ENCODE measurements at places on chromosomes 1 and 21.

- DNase-seq: no peak
Observed at GRCh38 chr1:14780271-14780670, 181.8 kb downstream of the KAZN start.

DNA sequence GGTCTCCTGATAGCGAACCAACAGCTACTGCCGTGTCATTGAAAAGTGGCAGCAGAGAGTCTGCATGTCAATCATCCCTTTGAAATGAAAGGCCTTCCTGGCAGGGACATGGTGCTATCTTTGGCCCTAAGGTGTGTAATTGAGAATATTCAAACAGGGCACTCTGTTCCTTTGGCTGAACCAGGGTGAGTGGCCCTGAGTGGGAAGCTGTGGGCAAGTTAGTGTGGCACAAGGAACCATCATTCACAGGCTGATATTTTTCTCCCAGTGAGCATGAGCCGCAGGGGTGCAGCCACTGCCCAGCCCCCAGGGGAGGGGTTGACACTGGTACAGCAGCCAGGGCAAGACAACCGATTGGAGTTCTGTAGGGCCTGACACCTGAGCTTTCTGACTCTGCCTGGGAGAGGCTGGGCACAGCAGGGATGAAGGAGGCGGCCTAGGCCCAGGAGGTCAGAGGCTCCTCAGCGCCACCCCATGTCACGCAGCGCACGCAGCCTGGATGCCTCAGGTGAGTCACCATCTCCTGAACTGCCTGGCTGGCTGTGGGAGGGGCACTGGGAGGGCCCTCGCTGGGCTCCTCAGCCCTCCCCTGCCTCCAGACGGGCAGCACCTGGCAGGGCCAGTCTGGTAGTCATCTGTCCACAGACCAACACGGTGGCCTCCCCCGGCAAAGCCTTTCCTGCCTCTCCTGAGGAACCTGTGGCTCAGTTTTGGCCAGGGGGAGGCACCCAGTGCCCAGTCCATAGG is 13.2 kb downstream of the QSOX1 start:
- DNase-seq: no peak

DNA sequence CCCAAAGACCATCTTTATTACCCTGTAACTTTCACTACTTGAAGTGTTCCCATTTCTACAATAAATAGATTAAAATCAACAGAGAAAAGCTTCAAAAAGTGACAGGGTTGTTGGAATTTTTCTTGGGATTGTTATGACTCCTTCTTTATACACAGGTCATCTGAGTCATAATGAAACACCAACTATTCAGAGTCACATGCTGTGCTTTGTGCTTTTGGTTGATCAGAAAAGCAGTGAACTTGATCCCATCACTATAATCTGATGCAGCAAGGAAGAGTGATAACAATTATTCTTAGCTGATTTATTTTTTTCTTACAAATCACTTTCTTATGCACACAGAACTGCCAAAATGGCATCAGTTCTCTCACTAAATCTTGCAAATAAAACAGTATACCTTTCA is 422.9 kb downstream of the PTBP2 start:
- no peak for DNase-seq

DNA sequence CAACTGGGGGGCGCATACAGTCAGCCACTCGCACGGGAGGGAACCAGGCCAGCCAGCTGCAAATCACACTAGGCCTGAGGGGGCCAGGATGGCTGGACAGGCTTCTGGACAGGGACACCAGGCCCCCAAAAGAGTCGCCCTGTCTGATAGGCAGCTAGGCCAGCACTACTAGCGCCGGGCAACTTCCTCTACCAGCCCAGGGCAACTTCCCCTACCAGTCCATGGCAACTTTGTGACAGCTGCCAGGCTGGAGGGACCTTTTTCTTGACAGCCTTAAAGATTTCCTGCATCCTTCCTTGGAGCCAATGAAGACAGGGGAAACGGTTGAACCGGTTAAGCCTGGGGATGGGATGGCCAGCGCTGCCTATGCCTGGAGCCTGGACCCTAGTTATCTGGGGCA is 5.1 kb downstream of the IFFO2 start:
- DNase-seq: no peak

GRCh38 chr1:38039331-38040088 is 7.1 kb downstream of the POU3F1 start:
- DNase-seq: no peak

DNA sequence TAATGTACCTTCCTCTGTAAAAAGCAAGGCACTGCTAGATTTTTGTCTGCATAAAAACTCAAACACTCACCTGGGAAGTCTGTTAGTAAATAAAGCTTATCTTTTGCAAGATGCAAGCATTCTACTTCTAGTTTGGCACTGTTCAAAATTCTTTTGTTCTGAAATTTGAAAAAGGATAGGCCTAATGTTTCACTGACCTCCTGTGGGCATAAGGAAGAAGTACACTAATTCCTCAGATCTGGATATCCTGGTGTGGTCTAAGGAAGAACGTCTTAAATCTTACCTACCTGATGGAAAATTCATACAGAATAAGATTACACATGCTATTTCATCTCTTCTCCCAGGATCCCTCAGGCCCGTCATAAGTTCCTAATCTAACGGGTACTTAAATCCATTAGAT is 93.5 kb upstream of the CAMK1G start:
- DNase-seq: no peak

GRCh38 chr1:209403921-209404320 is 179.6 kb upstream of the CAMK1G start:
- no peak for DNase-seq

DNA sequence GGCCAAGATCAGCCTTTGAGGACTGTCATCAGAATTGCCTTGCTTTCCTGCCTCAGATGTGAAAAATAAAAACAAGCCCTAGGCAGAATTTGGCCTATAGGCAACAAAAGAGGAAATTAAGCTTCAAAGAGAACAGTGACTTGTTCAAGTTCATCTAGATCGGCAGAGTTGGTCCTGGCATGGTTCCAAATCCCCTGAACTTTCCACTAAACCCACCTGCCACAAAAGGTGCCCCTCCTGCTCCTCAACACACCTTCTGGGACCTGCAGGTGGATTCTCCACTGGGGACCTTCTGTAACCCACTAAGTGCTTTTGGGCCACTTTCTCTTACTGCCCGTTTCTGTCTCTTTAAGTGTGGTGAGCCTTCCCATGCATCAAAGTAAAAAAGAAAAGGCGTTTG is 42.5 kb upstream of the LRRN2 start:
- no peak for DNase-seq

GRCh38 chr1:235206533-235207208 is 45.6 kb upstream of the RBM34 start:
- DNase-seq: no peak

DNA sequence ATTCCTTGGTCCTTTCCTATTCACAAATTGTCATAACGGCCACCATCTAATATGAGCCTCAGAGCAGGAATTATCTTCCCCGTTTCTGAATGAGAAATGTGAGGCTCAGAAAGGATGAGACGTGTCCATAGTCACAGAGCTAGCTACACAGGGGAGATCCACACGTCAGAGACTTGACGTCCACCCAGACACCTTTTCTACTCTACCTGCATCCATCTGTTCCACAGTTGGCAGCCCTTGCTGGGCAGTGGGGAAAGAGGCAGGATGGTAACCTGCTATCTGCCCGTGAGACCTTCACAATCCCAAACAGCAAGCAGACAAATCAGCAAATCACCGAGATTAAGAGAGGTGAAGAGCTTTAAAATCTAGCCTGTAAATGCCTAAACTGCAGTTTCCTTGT is 8.4 kb downstream of the RIMS3 start:
- DNase-seq: no peak

DNA sequence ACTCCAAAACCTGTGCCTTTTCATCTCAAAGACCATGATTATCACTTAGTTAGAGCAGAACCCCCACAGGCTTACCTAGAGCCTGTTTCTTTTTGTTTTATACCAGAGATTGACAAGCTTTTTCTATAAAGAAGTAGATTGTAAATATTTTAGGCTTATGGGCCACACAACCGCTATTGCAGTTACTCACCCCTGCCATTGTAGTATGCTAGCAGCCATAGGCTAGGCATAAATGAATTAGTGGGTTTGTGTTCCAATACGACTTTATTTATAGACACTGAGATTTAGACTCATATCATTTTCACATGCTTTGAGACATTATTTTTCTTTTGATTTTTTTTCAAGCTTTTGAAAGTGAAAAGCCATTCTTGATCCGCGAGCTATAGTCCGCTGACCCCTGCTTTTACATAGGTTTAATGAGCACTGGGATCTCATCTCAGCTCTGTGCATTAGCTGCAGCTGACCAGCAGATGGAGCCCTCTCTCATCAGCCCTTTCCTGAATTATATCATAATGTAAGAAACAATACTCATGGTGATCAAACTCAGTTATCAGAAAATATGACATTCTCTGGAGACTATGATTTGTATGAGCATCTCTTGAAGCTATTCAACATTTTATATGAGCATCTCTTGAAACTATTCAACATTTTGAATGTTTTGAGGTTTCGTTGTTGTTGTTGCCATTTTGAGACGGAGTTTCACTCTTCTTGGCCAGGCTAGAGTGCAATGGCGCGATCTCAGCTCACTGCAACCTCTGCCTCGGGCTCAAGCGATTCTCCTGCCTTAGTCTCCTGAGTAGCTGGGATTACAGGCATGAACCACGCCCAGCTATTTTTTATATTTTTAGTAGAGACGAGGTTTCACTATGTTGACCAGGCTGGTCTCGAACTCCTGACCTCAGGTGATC is 111.9 kb upstream of the L1TD1 start:
- no peak for DNase-seq

DNA sequence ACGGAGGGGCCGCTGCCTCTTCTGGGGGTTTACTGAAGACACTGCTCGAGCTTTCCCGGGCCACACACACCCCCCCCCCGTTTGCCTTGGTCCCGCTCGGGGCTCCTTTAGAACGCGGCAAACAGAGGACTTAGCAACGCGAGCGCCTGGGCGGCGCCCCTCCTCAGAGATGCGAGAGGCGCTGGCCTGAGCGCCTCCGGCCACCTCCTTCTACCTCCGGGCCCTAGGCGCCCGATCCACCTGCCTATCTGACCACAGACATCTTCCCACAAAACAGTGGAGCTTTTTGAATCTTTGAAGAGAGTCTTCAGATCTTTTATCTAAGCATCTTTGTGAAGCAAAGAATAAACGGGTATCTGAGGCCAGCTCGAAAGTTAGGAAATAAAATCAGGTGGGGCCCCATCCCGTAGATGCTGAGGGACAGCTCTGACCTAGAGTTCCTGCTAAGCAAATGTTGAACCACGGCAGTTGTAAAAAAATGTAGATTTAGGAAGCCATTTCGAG is 436 bp upstream of the TTLL7 start:
- no peak for DNase-seq

- DNase-seq: no peak
Observed at GRCh38 chr1:75519651-75520427, 91.1 kb downstream of the SLC44A5 start.

DNA sequence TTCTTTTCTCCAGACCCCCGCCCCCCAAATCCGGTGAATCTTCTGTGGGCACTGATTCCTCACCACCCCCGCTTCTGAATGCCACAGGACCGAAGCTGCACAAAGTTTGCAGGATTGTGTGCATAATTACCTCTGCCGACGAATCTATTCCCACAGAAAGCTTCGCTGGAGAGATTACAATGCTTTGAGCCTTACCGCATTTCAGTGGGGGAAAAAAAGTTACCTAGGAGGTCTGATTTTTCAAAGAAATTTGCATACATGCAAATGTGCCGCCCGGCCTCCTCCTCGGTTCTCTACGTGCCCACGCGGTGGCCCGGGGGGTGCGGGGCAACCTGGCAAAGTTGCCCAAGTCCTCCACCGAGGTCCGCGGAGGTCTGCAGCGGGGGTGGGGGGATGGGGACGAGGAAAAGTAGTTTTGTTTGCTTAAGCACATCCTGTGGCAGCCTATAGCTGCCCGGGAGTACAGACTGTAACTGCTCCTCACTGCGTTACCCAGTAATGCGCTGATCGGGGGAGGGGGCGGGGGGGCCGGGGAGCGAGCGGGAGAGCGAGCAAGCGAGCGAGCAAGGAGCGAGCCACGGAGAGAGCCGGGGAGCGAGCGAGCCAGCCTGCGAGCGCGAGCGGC is 563 bp upstream of the NFIA start:
- no peak for DNase-seq

GRCh38 chr1:224472806-224473205 is 38.2 kb upstream of the WDR26 start:
- DNase-seq: no peak

DNA sequence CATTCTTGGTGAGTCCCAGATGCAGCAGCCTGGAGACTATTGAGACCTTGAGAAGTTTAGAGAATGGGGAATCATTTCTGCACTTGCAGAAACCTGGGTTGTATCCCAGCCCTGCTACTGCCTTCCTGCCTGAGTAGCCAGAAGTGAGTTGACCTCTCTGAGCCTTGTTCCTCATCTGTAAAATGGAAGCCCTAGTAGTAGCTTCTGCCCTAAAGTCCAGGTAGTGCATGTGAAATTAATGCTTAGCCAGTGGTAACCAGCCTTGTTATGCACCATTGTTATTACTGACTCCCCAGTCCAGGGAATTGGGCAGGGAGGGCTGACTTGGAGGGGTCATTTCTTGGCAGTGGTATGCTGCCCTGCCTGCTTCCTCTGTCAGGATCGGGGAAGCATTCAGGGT is 5.6 kb downstream of the SESN2 start:
- DNase-seq: no peak

DNA sequence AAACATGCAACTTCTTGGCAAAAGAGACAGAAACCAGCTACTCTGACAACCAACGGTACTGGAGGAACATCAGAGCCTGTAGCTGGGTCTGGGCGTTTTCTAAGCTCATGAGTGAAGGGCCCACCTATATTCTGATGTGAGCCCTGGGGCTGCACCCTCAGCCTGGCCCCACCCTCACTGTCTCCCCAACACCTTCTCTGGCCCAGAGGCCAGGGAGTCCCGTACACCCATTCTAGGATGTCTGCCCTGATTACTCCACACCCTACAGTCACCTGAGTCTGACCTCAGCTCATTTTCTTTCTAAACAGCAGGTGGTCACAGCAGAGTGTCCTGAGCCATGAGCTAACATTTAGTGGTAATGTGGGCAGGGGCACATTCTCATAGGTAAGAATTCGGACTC is 439.2 kb downstream of the MATN1 start:
- DNase-seq: no peak

- DNase-seq: no peak
Observed at GRCh38 chr1:208534599-208534897, 290.4 kb upstream of the PLXNA2 start.

DNA sequence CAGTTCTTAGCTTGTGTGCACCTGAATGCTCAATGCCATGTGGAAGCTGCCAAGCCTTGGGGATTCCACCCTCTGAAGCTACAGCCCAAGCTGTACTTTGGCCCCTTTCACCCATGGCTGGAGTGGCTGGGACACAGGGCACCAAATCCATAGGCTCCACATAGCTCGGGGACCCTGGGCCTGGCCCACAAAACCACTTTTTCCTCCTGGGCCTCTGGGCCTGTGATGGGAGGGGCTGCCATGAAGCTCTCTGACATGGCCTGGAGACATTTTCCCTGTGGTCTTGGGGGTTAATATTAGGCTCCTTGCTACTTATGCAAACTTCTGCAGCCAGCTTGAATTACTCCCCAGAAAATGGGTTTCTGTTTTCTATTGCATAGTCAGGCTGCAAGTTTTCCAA is 579.9 kb downstream of the MATN1 start:
- no peak for DNase-seq

GRCh38 chr1:213531369-213532310 is 456.1 kb upstream of the PROX1 start:
- no peak for DNase-seq

GRCh38 chr1:63622849-63623566 is 29.8 kb downstream of the PGM1 start:
- DNase-seq: no peak

All from esophagus squamous epithelium (tissue), 5 donors.